Motor neuron (in vitro differentiated cells): ENCODE measurements at places on chromosomes 6 and 20. TPM values are rescaled to one million over a fixed set of nuclear protein-coding genes. Genes with fewer than 3 reads are reported as not detected.

PDE10A gene
- 6.8 and 7.6 TPM in 2 replicates for total RNA-seq

C4B gene
- 2.5 and 3.3 TPM in 2 replicates for total RNA-seq

POU5F1 gene
- 296 and 303 TPM in 2 replicates for total RNA-seq

LY6G5C gene
- 2.8 and 5.2 TPM in 2 replicates for total RNA-seq

BHLHE23 gene
- not detected in 2 replicates for total RNA-seq

PAK1IP1 gene
- 24.7 and 25.9 TPM in 2 replicates for total RNA-seq

DPM1 gene
- 99.6 and 103 TPM in 2 replicates for total RNA-seq

MGME1 gene
- 23.6 and 25.7 TPM in 2 replicates for total RNA-seq

EFCAB8 gene
- total RNA-seq: not detected in 2 replicates

PLA2G7 gene
- total RNA-seq: 14.6 and 18.4 TPM in 2 replicates

HTR1B gene
- 1.6 TPM in 2 replicates for total RNA-seq

IL20RA gene
- total RNA-seq: 3.5 and 8.8 TPM in 2 replicates

C20orf141 gene
- not detected in 2 replicates for total RNA-seq

DNA sequence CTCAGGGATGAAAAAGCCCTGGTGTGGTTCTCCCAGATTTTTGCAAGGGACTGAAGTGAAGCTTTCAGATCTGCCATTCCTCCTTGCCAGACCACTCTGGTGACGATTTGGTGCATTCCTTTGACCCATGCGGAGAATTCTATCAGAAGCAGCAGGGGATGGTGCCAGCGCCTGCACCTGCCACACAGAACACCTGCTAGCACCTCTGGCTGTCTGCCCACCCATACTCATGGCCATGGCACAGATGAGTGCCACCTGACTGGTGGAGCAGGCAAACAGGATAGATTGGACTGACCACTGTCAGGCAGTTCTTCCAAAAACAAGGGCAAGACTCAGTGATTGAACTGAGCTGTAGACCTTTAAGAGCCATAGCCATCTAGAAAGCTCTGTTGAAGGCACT, 107.1 kb downstream of the CDYL start:
- ATAC-seq: no peak

- no peak for ATAC-seq
Observed at GRCh38 chr6:34722451-34722850, 25.9 kb upstream of the ILRUN start.

DNA sequence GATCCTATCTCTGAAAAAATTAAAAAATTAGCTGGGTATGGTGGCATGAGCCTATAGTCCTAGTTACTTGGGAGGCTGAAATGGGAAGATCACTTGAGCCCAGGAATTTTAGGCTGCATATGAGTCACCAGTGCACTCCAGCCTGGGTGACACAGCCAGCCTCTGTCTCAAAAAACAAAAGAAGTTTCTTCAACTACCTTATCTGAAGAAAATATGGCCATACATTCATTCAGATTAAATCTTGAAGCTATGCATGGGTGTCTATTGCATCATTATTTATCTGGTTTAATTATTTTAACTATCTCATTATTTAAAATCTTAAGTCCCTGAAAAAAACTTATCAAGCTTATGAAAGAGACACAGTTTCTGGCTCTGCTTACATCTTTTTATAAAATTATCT, 204.1 kb downstream of the SIM1 start:
- ATAC-seq: no peak

- no peak for ATAC-seq
Observed at GRCh38 chr6:85429346-85429745, 20.5 kb upstream of the NT5E start.

GRCh38 chr6:16623731-16624130, 137.5 kb downstream of the ATXN1 start:
- no peak for ATAC-seq

GRCh38 chr6:159094444-159095252, 49.9 kb upstream of the TAGAP start:
- no peak for ATAC-seq

- no peak for ATAC-seq
Observed at GRCh38 chr6:7341271-7341670, 28.3 kb upstream of the SSR1 start.

- peak; percentile 82 for ATAC-seq
Observed at GRCh38 chr20:64188682-64189529, 24.7 kb downstream of the MYT1 start.

DNA sequence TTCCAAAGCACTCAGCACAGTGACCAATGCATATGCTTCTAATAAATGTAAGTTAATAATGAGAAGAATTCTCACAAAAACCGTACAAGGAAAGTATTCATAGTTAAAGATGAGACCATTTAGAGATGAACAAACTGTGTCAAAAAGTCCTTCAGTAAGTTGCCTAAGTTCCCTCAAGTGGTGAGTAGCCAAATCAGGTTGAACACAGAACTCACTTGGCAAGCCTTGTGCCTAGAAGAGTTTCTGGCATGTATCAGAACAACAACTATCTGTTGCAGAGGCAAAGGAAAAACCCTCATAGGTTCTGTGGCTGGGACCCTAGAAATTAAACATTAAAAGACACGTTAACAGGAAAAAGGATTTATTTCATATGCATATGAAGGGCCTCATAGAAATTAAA, 129.6 kb upstream of the DOK5 start:
- ATAC-seq: no peak

DNA sequence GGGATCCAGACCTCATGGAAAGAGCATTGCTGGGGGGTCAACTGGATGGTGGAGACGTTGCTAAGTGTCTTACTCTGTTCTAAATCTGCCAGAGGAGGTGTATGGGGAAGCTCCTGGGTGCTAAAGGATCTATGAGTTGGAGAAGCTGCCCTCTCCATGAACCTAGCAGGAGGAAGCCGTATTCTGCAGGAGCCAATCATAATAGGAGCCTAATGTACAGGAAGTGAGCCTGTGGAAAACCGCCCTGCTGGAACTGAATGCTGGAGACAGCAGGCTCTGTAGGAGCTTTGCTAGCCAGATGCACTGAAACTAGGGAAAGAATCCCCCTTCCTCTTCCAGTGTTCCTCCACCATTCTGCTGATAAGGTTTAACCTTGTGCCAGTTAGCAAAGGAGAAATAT, 10.9 kb downstream of the CASP8AP2 start:
- peak; percentile 41 for ATAC-seq

DNA sequence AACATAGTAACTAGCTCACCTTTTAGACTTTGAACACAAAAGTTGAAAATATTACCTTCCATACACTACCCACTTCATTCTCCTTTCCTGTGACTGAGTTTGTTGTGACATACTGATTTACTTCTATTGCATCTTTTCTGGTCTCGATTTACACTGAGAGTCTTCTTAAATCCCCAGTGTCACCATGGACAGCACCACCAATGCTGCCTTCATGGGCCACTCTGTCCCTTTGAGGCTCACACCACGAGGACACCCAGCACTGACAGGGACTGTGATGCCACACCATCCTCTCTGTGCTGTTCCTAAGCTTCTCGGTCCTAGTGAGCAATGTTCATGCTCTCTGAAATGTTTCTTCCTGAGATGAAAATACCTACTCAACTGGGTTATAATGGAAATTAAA, 337.1 kb upstream of the IRAK1BP1 start:
- ATAC-seq: no peak

GRCh38 chr20:40265825-40266533, 423.1 kb downstream of the MAFB start:
- ATAC-seq: peak; percentile 88

DNA sequence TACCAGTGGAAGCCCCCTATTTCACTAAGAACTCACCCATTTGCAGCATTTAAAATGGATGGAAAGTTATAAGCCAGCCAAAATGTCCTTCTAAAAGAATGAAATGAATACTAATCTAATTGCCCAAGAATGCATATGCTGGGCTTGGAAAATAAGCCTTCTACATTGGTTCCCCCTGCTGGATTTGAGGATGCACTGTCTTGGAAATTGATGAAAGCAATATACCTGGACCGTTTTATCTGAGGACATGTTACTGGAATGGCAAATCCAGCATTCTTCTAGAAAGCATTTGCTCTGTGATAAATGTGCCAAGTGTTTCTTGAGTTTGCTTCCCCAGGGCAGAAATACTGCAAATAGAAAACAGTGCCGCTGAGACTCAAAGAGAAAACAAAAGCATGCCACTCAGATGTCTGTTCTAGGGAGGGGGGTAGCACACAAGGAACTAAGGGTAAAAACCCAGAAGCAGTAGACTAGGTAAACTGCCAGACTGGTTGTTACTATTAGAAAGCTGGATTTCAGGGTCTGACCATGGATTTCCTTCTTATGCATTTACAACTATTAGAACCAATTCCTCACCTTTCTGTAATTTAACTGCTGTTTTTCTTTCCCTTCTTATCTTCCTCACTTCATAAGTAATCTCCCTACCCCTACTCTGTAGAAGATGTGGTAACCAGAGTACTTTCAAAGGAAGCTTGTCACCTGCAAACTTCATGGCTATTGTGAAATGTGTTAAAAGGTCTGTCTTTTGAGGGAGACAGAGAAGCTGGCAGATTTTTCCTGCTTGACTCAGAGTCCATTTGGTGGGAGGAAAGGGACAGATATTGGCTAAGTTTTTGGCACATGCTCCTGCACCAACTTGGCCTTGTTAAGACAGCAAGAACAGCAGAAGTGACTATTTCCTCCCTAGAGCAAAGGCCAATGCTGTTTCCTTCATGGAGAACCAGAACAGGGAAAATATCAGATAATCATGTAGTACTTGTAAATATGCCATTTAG, 642.6 kb downstream of the KIF16B start:
- peak; percentile 58 for ATAC-seq

DNA sequence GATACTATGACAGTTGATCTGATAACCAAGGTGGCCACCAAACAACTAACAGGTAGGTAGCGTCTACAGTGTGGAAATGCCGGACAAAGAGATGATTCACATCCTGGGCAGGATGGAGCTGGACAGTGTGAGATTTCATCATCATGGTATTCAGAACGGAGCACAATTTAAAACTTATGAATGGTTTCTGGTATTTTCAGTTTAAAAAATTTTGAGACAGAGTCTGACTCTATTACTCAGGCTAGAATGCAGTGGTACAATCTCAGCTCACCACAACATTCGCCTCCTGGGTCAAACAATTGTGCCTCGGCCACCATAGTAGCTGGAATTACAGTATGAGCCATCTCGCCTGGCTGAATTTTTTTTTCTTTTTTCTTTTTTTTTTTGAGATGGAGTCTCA, 43.8 kb downstream of the CEP57L1 start:
- no peak for ATAC-seq

DNA sequence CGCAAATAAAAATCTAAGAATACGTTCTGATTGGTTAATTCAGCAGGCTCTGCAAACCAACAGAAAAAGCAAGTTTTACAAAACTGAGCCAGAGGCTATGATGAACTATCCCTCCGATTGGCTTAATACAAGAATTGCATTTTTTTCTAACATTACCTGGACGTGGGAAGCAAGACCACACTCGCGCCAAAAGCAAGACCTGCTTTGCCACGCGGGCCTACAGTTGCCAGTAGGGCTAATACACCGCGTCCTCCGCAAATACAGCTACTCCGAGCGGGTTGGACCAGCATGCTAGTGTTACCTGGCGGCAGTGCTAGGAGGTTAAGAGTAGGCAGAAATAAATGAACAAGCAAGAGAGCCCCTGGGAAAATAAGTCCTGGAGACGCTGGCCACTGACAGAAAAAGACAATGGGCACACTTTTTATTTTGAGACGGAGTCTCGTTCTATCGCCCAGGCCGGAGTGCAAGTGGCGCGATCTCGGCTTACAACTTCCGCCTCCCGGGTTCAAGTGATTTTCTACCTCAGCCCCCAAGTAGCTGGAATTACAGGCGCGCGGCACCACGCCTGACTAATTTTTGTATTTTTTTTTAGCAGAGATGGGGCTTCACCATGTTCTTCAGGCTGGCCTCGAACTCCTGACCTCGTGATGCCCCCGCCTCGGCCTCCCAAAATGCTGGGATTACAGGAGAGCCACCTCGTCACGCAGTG, 131.9 kb upstream of the BTN3A2 start:
- ATAC-seq: peak; percentile 5

- ATAC-seq: no peak
Observed at GRCh38 chr6:147179809-147180208, 24.4 kb upstream of the STXBP5 start.

DNA sequence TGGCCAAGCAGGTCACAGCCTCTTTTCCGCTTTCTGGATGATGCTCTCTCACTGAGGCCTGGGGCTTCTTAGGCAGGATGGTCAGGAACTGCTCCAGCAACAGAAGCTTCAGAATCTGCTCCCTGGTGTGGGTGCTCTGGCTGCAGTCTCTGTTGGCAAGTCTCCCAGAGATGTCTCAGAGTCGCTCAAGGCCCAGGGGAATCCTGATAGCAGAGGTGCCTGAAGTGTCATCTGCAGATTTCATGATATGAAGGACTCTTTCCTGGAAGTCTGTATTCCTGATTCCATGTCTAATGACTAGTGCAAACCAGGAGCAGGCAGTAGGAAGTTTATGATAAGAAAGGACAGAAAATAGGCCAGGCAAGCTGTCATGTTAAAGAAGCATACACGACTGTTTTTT, 20.3 kb downstream of the ZSCAN31 start:
- ATAC-seq: no peak

DNA sequence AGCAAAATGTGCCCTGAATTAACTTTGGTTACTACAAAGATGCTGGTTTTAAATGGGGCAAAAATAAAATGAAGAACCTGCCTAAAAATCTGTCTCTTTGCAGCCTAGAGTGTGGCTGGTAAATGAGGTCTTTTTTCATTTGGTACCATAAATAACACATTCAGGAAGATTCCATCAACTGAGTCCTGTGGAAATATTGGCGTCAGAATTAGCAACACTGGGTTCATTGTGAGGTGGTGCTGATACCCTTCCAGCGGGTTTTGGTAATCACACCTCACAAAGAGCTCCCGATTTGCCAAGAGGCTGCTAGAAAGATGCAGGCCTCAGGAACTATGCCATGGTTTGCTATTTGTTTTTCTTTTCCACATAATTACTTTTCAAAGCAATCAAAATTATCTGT, 55.3 kb downstream of the FAM50B start:
- ATAC-seq: no peak

DNA sequence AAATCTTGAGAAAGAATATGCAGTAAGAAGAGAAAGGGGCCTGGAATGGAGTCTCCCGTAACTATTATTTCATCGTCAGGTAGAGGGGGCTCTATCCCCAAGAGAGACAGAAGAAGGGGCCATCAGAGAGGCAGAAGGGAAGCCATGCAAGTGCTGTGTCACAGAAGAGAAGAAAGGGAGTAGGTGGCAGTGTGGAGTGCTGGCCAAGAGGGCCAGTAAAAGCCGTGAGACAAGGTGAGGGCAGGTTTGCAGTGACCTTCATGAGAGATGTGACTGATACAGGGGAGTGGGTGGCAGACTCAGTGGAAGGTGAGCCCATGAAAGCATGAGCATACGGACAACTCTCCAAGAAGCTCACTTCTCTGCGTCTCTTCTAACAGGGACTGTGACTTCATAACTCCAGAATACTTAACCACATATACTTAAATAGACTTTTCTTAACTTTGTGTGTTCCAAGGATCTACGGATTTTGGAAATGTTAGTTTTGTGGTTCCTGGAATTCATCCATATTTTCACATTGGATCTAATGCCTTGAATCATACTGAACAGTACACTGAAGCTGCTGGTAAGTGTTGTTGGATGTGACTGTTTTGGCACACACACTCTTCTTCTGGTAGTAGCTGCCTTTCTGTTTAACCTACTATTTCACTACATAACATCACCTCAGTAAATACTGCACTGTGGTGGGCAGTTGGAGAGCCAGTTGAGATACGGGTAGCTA, 15.6 kb downstream of the PM20D2 start:
- no peak for ATAC-seq
